NCI-H1417 treated with DMSO at 0.1 percent for 48 hours (cell line): ENCODE measurements at places on chromosomes 5 and 9.

DNA sequence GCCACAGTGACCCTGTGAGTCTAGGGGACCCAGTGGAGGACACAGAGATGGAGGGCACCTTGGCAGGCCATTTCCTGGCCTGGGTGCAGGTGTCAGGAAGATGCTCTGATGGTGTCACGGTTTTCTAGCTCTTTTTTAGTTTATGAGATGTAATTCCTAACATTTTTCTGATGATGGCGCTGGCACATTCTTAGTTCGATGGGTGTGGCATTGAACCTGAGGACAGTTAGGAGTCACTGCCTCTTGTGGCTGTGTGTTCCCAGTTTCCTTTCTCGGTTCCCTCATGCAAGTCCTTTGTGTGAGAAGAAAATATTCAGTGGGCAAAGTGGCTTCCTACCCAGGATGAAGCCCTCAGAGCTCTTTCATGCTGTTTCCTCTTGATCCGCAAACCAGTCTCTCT lies 129.4 kb upstream of the ICE1 start:
- DNase-seq = no peak

DNA sequence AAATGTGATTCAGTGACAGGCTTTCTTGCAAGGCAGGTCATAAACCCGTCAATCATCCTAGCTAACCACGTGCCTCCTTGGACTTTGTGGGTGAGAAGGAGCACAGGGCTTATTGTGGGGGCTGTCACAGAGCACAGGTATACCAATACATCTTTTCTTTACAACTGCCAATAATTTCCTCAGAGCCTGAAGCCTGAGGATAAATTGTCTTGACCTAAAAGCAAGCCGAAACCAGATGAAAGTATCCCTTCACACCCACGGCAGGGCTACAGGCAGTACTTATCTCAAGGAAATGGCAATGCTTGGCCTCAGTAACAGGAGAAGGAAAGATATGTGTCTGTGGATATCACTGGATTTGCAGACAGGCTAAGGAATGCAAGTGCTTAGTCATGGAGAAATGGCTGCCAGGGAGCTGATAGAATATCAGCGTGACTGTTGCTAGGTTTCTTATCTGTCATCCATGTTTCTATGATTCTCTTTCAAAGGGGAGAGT lies 90.3 kb upstream of the ZNF366 start:
- no peak for DNase-seq

- DNase-seq = no peak
Measured at GRCh38 chr5:79107020-79107796, 4.4 kb upstream of the BHMT start.

DNA sequence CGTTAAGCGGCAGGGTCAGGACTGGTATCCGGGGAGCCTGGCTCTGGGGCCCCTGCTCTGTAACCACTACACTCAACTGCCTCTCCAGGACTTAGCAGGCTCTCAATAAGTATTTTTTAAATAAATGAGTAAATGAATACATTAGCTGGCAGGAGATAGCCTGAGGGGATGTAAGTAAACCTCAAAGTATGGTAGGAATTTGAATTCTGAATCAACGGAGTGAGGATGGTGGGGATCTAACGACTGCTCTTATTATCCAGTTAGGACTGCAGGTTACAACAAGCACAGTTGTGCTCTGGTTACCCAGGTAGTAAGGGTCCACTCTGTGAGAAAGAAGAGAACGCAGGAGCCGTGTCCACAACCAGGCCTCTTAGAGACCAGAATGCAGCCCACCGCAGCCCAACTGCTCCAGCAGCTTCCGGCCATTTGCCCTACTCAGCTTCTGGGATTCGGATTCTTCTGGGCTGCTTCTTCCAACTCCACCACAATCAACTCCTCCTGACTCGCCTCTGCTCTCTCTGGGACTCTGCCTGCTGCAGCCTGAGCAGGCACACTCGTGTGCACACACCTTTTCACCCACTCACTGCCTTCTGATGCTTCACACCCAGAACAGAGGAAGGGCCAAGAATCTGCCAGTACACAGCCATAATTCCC lies 52.6 kb downstream of the MED27 start:
- DNase-seq = no peak

DNA sequence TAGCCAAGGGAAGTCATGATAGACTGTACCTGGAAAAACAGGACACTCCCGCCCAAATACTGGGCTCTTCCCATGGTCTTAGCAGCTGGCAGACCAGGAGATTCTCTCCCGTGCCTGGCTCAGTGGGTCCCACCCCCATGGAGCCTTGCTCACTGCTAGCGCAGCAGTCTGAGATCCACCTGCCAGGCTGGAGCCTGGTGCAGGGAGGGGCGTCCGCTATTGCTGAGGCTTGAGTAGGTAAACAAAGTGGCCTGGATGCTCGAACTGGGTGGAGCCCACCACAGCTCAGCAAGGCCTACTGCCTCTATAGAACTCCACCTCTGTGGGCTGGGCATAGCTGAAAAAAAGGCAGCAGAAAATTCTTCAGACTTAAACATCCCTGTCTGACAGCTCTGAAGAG lies 10.1 kb upstream of the THG1L start:
- DNase-seq = no peak

GRCh38 chr5:126647071-126647470 lies 46.3 kb downstream of the PHAX start:
- DNase-seq = no peak

DNA sequence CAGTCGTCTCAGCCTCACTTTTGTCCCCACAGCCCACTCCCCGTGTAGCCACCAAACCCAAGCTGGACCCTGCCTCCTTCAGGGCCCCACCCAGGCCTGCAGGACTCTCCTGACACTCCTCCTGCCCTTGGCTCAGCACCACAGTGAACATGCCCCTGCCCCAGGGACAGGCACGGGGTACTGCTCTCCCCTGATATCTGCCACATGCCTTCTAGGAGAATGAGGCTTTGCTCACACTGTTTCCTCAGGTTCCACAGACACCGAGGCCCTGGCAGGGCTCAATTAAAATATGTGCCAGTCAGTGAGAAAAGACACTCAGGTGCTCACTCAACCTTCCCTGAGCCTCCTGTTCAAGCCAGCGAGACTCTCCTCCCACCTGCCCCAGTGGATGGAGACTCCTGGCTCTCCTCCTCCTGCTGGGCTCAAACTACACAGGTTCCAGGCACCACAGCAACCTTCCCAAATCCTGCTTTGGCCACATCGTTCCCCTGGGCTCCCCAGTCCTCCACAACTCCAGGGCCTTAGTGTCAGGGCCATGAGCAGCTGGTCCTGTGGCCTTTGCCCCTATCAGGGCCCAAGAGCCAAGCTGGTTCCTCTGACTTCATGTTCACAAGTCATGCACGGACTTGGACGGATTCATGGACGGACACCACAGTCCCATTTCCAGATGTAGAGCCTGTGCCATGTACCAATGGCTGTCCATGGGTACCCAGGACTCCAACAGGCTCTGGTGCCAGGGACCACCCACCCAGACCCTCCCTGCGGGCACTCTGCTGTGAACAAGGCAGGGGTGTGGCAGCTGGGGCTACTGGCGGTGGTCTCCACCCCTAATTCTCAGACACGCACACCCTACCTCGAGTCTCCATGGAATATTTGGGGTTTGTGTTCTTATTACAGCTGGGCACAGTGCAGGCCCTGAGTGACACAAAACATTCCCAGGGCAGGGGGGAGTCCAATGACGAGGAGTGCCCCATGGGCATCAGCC lies 36.6 kb downstream of the BICD2 start:
- no peak for DNase-seq

DNA sequence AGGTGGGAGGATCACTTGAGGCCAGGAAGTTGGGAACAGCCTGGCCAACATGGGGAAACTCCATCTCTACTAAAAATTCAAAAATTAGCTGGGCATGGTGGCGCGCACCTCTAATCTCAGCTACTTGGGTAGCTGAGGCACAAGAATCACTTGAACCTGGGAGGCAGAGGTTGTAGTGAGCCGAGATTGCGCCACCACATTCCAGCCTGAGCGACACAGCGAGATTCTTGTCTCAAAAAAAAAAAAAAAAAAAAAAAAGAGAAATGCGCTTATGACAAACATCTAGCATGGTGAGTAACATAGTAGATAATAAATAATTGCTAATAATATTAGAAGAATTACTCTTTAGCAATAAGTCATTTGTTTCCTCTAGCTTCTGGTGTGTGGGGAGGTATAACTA lies 25.9 kb downstream of the RUSC2 start:
- no peak for DNase-seq

DNA sequence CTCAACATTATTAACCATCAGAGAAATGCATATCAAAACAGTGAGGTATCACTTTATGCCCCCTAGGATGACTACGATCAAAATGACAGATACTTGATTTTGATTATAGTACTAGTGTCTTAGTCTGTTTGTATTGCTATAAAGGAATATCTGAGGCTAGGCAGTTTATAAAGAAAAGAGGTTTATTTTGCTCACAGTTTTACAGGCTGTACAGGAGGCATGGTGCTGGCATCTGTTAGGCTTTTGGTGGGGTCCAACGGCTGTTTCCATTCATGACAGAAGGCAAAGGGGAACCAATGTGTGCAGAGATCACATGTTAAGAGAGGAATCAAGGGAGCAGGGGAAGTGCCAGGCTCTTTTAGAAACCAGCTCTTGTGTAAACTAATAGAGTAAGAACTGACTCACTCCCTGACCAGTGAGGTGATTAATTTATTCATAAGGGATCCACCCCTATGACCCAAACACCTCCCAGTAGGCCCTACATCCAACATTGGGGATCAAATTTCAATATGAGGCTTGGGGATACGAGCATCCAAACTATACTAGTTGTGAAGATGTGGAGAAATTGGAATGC lies 16.0 kb upstream of the AFF4 start:
- DNase-seq = no peak

DNA sequence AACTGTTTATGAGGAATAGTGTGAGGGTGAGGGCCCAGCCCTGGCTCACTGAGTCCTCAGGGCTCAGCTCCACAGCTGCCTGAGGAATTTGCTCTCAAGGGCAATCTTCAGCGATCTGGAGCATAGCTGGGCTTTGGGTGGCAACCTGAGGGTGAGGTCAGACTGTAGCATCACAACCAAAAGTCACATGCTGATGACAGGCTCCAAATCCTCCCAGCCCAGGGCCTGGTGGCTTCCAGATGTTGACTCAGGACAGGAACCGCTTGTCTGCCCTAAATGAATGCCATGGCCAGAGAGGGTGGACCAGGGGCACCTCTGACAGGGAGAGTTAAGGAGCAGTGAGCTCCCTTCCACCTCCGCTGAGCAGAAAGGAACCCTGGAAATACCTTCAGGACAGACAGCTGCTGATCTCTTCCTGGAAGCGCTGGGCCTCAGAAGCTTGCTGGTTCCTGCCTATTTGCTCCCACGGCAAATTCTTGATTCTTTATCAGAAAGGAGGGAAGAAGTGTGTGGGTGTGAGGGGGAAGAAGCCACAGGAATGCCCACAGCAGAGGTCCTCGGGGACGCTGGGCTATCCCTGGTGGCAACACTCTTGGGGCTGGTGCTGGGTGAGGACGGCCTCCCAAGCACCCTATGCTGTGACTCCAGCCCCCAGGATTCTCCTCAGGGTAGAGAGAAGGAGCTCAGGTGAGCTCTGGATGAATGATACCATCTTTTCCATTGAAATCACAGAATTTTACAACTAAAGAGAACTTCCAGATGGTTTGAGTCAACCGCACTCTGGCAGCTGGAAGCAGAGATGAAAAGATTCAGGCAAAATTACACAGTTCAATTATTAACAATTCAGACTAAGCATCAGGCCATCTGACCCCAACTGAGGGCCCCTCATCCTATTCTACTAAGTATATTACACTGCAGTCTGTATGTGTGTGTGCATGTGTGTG lies 13.8 kb upstream of the CTSL start:
- DNase-seq = no peak

DNA sequence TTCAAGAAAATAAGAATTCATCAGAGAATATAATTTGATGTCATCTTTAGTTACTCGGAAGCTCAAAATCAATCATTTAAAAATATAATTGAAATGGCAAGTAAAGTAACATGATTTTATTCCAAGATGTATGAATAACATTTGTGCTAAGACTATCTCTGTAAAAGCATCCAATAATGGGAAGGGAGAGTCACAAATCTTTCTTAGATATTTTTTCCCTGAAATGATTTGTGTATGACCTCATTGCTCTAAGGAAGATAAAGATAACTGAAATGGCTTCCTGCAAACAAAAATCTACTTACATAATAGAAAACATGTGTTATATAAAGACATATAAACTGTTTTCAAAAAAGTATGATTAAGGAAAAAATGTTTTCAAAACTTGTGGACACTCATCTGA lies 97.4 kb upstream of the FGF10 start:
- DNase-seq = no peak

DNA sequence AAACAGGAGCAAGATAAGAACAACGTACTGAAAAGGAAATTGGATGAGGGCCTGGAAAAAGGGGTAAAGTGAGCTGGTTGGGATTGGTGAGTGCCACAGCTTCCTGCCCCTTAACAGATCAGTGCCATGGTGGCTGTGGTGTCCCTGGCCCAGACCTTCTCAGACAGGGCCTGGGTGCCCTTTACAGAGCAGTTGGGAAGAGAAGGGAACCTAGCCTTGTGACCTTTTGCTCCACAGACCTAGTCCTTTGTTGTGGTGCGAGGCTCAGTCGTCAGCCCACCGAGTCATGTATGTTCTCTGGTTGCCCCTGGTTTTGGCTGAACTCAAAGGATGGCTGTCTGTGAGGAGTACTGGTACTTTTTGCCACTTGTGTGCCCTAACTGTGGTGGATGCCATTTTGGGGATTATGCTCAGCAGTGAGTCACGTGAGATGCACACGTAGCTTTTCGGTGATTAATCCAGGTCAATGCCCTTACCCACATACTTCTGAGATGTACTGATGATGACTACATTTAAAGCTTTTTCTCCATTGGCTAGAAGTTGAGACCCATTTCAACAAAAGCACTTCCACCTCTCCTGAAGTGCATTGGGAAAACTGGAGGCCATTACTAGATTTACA lies 48.4 kb downstream of the EXOSC2 start:
- no peak for DNase-seq

GRCh38 chr9:93308676-93309075 lies 124.7 kb downstream of the WNK2 start:
- DNase-seq = no peak

GRCh38 chr9:27355166-27355565 lies 58.2 kb upstream of the EQTN start:
- DNase-seq = no peak

DNA sequence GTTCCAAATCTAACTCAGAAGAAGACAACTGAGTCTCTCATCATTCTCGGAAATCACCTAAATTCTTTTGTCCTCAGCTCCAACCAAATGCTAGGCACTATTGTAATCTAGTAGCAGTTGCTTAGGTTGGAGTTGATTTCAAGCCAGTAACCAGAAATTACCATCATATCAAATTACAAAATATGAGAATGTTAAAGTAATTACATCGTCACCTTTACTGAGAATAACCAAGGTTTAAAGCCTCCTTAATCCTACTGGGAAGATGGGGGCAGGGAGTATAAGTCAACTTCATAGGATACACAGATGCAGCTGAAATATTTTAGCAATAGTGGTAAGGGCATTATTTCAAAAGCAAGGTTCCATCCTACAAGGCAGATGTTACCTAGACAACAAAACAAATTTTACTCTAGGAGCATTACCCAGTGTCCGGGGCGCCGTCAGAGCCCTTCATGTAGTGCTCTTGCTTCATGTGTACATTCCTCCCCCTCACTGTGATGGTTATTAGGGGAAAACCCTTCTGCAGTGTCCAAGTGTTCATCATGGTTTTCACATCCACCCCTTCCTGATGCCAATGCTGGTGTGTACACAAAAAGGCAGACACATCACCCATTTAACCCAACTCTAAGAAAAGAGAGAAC lies 19.5 kb downstream of the ERAP1 start:
- no peak for DNase-seq

- DNase-seq = no peak
Measured at GRCh38 chr9:116288658-116289057, 135.1 kb downstream of the PAPPA start.

- DNase-seq = no peak
Measured at GRCh38 chr9:113803811-113804589, 72.1 kb upstream of the ZNF618 start.

GRCh38 chr9:123435471-123435870 lies 79.5 kb downstream of the CRB2 start:
- no peak for DNase-seq
